EH (cell line): ENCODE measurements at places on chromosomes 5 and 9.
A peak's percentile ranks its signal among the peaks of the same experiment; 100 is the strongest.

GRCh38 chr5:111017731-111018130 lies 53.8 kb upstream of the TSLP start:
- no peak for DNase-seq

- DNase-seq, result no peak
Measured at GRCh38 chr9:136054798-136055714, 40.0 kb downstream of the NACC2 start.

DNA sequence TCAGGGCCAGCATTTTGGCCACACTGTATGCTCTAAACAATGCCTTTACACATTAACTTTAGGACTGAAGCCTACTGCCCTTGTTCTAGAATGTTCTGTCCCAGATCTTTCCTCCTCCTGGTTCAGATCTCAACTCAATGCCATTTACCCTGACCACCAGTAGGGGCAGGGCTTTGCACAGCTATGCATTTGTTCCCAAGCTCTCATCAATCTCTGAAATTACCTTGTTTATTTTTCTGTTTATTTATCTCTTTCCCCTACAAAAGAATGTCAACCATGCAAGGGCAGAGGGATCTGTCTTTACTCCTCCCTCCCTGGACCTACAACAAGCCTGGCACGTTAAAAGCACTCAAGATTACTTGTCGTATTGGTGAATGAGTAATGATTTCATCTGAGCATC lies 612.9 kb downstream of the BNC2 start:
- DNase-seq, result no peak

GRCh38 chr5:116575326-116576052 lies 866 bp upstream of the SEMA6A start:
- DNase-seq, result peak; percentile 6

DNA sequence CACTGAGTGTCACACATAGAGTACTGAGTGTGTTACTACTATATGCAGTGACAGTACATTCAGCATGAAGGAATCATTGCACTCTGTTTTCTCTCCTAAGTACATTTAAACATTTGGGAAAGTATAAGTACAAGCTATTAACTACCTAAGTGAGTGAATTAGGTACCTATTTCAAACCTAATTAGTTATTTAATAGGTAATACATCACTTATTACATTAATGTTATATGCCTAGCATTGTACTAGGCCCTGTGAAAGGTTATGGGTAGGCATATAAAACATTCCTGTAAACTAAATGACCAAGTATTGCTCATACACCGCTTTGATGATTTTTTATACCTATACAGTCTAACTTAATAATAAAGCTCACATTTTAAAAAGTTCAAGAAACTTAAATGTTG lies 25.7 kb upstream of the PPP3R2 start:
- DNase-seq, result no peak

DNA sequence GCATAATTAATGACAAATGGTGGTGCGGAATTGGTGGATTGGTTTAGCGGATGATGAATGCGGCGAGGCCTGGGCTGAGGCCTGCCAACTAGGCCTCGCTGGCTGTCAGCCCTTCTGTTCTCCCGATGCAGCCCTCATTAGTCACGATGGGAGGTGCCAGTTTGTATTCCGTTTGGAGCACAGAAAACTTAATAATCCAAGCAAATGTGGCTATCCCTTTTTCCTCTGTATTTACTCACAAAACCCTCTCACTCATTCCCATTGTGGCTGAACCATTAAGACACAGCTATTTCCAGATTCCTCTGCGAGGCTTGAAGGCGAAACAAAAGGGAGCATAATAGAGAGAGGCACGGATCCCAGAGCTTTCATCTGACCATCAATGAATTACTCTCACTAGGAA lies 114.3 kb downstream of the MVB12B start:
- DNase-seq, result no peak

- no peak for DNase-seq
Measured at GRCh38 chr9:22035591-22036011, 26.5 kb upstream of the CDKN2B start.
